ENCODE measurements at places on chromosomes 16 and 17. TPM values are rescaled to one million over a fixed set of nuclear protein-coding genes. Genes with fewer than 3 reads are reported as not detected.

The NPIPB6 gene
- total RNA-seq, result 2.0 TPM

The PRSS8 gene
- total RNA-seq, result 0.28 TPM

The AHSP gene
- total RNA-seq, result not detected

The TMIGD1 gene
- not detected for total RNA-seq

The C1QTNF8 gene
- not detected for total RNA-seq

The DRC3 gene
- total RNA-seq, result 2.8 TPM

The PSMB3 gene
- 331 TPM for total RNA-seq

The GPR139 gene
- not detected for total RNA-seq

The FN3KRP gene
- total RNA-seq, result 64.6 TPM

The ADAD2 gene
- not detected for total RNA-seq

All from A549 treated with RU486 at 1 μM for 4 hours (cell line).